ENCODE measurements at places on chromosomes 6 and 20.

DNA sequence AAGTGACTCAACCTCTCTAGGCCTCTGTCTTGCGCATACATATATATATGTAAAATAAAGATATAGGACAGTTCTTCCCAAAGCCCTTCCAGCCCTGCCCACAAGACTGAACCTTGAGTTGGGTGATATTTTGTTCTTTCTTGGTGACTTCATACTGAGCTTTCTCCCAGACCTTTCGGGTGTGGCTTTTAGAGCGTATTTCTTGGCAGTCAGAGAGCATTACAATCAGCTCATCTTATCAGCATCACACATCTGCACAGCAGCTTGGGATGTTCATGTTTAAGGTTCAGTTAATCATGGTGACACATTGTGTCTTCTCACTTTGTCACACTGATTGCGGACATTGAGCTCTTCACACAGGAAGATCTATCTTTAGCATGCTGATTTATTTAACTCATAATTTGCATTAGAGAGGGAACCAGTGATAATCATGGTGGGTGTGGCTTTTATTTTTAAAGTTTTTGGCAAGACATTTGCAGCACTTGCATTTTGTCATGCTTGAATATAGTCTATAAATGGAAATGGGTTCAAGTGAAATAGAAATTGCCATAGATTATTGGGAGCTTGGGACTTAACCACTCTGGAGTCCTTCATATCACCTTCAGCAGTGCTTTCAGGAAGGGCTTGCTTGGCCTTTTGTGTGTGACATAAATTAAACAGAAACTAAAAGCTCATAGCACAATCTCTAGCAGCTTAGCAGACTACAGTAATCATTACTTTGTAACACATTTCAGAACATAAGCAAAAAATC lies 8.3 kb downstream of the KIF3B start:
- DNase-seq: no peak

DNA sequence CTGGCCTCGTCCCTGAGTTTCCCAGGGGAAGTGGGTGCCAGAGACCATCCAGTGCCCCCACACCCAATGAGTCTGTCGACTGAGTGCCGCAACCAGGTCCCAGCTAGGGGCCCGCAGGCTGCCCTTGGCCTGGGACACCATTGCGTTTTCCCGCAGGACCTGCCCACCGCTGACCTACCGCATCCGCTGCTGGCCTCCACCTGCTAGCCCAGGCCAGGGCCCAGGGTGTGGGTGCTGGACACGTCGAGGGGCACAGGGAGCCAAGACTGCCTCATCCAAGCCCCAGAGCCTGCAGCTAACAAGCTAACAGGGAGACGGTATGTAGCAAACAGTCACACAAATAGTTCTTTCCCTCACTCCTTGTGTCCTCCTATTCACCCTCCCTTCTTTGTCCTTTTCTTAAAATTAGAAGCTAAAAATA lies 97.7 kb downstream of the TMEM242 start:
- no peak for DNase-seq

DNA sequence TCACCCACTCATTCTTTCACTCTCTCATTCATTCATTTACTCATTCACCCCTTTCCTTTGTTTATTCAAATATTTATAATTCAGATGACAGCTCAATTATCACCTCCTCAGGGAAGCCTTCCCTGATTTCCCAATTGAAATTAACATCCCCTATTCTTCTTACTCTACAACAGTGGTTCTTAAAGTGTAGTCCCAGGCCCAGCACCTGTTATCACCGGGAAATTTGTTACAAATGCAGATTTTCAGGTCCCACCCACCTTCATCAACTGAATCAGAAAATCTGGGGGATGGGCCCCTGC lies 30.3 kb downstream of the KIAA1755 start:
- DNase-seq: no peak

DNA sequence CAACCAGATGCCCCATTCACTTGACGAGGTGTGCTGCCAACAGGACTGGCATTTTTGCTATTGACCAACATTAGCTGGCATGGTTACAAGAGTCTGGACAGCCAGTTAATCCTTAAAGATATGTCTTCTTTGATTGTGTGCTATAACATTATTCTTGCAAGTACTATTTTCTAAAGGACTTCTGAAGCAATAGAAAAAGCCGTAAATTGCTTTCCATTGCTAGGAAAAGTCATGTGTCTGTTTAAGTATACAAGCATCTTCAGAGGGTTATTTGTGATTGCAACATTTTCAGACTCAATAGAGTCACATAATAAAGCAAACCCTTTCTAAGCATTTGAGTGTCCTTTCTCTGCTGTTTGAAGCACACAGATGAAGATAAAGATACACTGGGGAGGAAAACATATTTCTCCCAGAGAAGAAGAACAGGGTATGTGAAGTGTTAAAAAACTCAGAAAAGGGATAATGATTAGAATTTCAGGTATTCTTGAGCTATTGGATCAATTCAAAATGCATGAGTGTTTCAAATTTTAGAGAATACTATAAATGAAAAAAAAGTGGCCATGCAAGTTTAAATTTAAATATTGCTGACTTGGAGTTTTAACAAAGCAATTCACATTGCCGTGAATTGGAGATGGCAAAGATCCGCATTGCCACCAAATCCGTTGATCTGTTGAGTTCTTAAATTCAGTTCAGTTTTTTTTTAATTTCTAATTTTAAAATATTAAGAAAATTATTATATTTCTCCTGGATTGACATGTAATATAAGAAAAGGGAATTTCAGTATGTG lies 191.7 kb upstream of the MAP3K7 start:
- no peak for DNase-seq

- DNase-seq: no peak
Observed at GRCh38 chr6:101110814-101111213, 229.7 kb upstream of the ASCC3 start.

GRCh38 chr6:34315780-34316179 lies 67.0 kb upstream of the SMIM29 start:
- no peak for DNase-seq

DNA sequence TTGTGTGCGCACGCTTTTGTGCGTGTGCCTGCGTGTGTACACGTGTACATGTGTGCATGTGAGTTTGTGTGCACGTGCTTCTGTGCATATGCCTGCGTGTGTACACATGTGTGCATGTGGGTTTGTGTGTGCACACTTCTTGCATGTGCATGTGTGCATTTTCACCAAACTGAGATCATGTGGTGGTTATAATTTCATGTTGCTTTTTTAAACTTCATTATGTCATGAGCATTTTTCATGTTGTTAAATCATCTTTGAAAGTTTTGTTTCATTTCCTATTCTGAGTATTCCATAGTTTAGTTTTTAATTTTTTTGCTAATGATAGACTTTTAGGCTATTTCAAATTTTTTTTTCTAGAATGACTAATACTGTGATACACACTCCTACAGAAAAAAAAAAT lies 6.4 kb upstream of the CST3 start:
- no peak for DNase-seq

GRCh38 chr6:20789162-20789561 lies 254.9 kb downstream of the CDKAL1 start:
- no peak for DNase-seq

DNA sequence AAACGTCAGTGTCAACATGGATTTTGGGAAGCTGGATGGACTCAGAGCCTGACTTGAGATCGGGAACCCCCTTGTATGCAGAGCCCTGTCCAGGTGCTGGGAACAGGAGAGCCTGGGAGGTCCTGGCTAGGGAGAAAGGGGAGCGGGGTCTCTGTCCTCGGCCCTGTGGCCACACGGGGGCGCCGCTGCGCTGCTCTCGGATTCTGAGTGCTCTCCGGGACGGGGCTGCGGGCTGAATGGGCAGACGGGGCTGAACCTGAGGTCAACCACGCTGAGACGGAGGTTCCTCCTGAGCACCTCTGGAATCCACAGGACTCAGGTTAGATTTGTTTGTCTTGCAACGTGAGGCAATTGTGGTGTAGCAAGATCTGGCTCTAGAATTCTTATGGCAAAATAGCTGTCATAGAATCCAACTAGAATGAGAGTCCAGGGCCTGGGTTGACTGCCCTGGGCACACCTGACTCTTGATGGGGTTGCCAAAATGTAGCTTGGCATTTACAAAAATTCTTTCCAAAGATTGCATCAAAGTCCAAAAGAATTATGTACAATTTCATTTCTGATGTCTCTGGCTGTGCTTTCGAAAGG lies 20.6 kb upstream of the HLA-F start:
- peak; percentile 92 for DNase-seq

GRCh38 chr6:163001330-163001729 lies 273.6 kb downstream of the PACRG start:
- DNase-seq: no peak

DNA sequence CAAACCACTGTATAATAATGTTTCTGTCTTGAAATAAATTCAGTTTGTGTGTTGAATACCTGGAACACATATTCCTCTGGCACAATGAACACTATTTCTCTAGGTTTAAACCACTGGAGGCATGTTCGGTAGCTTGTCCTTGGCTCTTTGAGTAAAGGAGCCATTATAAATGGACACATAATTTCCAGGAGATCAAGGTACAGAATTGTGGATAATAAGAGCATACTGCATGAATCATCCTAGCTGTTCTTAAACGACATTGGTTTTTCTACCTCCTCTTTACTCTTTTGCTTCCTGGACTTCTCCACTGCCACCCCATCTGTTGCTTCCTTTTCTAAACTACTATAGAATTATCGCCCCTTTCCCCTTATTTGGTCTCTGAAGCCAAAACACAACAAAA lies 1.2 kb downstream of the CENPW start:
- no peak for DNase-seq

DNA sequence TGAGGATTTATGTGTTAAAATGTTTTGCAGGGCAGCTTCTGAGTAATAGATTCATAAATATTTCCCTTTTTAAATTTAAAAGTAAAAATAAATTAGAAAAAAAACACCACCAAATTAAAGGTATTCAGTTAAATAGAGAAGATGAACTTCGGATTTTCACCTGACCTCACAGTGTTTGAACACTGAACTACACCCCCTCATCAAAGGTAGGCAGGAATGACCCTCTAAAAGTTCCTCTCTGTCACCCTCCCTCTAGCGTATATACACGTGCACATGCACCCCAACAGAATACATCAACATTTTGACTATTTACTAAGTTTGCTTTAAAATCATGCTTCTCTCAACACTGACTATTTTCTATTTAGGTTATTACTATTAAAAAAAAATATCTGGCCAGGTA lies 528.3 kb downstream of the QKI start:
- no peak for DNase-seq

GRCh38 chr20:63540417-63541186 lies 3.4 kb upstream of the PTK6 start:
- DNase-seq: no peak

- DNase-seq: no peak
Observed at GRCh38 chr20:60202046-60202445, 243.8 kb downstream of the CDH26 start.

GRCh38 chr20:63753381-63753780 lies 13.8 kb downstream of the SLC2A4RG start:
- DNase-seq: no peak

DNA sequence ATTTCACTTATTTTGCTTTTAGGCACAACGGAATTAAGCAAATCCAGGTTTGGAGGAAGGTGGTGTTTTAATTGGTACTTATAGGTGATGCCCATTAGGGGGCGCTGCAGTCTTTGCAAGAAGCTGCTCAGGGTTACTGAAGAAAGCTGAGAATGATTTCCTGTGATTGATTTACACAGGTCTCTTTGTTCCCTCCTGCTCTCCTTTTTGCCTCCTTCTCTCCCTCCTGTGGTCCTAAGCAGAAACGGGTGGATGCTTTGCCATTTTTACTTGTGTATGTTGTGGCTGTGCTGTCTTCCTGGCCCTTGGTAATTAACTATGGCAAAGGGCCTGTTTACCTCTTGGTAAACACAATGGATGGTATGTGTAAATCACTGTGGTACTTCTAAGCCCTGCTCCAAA lies 97.8 kb downstream of the ANKS1A start:
- peak; percentile 67 for DNase-seq

DNA sequence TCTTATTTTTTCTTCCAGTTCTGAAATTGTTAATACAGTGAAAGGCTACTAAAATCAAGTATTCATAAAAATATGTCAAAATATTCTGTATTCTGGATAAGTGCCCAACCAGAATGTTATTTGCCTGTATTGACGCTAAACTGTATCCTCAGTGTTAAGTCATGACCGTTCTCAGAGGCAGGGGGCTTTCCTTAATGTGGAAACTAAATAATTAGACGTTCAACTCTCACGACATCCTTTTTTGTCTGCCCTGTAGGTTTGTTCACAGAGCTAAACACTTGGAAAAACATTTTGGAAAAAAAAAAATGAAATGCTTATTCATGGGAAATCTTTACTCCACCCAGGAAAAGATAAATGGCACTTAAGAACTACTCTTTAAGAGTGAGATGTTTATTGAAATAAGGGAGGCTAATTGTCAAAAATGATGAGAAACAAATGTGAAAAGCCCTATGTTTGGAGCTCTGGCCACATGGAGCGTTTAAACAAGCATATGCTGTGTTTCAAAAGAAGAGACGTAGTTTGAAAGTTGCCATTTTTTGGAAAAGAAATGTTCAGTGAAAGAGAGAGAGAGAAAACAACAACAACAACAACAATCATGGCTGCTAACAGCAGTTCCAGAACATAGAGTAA lies 453.1 kb upstream of the MARCKS start:
- DNase-seq: no peak

GRCh38 chr20:50413088-50413500 lies 97.1 kb upstream of the PTPN1 start:
- DNase-seq: no peak

DNA sequence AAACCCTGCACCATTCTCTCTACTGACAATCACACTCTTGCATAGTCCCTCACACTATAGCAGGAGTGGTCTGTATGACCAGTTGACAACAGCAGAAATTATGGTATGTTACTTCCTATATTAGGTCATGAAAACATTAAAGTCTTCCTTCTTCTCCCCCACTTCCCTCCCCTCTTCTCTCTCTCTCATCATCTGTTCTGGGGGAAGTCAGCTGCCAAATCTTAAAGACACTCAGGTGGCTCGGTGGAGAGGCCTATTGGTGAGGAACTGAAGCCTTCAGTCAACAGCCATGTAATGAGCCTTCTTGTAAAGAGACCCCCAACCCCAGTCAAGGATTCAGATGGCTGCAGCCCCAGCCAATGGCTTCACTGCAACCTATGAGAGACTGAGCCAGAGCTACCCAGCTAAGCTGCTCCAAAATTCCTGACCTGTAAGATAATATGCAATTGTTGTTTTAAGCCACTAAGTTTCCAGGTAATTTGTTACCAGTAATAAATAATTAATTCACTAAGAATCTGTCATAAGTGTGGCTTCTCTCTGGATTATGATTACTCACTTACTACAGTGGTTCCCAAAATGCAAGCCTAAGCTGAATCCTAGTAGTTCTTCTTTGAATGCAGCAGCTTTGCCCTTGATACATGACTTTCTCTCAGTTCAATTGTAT lies 11.2 kb upstream of the TSBP1 start:
- DNase-seq: no peak

DNA sequence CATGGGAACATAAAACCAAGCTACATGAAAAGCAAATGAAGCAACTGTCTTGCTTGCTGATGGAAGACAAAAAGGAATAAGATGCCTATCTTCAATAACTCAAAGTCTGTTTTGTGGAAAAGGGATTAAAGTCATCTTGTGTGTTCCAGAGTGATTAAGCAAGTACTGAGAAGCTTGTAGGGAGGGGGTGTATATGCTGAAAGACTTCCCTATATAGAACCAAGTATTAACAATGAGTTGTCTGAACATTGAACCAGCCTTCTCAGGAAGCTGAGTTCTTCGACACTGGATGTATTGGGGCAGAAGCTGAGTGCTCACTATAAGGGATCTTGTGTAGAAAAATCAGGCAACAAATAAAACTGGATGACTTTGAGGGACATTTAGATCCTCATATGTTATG lies 451.8 kb downstream of the CD83 start:
- no peak for DNase-seq

GRCh38 chr6:87721311-87721710 lies 19.3 kb upstream of the AKIRIN2 start:
- no peak for DNase-seq
